ENCODE measurements at places on chromosomes 7 and 10.

GRCh38 chr7:46414946-46415345 is 493.9 kb upstream of the IGFBP3 start:
- DNase-seq = no peak

DNA sequence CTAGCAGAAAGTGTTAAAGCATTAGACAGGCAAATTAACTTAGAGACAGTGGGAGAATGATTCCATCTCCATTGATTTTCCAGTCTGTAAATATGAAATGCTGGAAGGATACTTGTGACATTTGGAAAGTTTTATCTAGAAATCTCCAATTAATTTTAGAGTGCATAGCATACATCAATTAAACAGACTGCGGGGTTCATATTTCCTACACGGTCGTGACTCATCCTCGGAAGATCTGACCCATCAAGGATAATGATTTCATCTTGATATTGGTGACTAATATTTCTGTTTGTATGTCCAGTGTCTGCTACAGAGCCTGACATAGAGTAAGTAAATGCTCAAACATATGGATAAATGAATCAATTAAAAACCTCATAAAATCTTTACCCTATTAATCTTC is 474.9 kb downstream of the KCNMA1 start:
- DNase-seq = no peak

- no peak for DNase-seq
Measured at GRCh38 chr7:28440055-28440601, 27.8 kb downstream of the CREB5 start.

DNA sequence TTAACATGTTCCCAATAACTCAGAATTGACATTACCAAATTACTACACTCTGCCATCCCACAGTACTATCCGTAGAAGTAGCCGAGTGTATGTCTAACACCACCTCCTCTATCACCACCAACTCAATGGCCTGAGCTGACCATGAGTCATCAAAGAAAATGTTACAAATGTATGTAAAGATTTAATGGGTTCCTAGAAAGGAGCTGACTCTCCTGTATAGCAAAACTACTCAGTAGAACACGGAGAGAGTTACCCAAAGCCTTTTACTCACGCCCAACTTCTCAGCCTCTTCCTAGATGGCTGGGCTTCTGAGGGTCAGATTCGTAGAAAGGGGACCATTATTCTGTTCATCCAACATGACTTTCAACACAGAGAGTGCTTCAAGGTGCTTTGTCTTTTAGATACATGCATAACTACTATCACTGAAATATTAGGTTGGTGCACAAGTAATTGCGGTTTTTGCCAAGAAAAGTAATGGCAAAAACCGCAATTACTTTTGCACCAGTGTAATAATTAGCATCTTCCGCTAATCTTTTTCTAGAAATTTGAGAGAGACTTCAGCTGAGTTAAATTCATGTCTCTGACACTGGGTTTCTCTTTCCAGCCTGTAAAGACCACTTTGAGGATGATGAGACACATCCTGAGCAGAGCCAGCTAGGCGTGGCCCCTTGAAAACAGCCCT is 24.0 kb upstream of the NANOS1 start:
- peak; percentile 1 for DNase-seq

DNA sequence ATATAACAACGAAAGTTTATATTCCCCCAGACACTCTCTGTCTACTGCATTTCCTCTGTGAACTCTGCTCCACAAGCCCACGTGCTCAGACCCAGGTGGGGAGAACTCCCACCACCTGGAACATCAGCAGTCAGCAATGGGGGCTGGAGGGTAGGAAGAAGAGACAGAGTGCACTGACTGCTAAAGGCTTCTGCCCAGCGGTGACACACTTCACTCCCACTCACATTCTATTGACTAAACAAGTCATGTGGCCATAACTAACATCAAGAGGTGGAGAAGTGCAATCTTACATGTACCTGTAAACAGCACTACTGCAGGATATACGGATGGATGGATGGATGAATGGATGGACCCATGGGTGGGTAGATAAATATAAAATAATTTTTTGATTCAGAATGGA is 122.2 kb downstream of the MPP7 start:
- DNase-seq = no peak

DNA sequence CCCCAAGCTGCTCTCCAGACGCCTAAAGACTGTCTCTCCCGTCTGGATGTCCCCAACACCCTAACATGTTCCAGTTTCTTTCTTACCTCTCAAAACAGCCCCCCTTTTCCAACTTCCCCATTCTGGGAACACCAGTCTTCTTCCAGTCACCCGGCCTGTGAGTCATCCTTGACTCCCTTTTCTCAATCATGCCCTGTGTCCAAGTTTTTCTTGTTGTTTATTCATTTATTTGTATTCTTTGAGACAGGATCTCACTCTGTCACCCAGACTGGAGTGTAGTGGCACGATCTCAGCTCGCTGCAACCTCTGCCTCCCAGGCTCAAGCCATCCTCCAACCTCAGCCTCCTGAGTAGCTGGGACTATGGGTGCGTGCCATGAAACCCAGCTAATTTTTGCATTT is 15.6 kb downstream of the SNX10 start:
- no peak for DNase-seq

- DNase-seq = no peak
Measured at GRCh38 chr7:117319181-117319580, 3.7 kb downstream of the WNT2 start.

- no peak for DNase-seq
Measured at GRCh38 chr7:2830609-2831376, 13.3 kb downstream of the GNA12 start.

GRCh38 chr7:120110169-120110568 is 162.8 kb upstream of the KCND2 start:
- no peak for DNase-seq

- DNase-seq = no peak
Measured at GRCh38 chr7:150568714-150569113, 1.5 kb downstream of the GIMAP4 start.

GRCh38 chr10:58856508-58857240 is 319.8 kb upstream of the PHYHIPL start:
- DNase-seq = no peak

- DNase-seq = no peak
Measured at GRCh38 chr7:35261476-35262285, 7.8 kb upstream of the TBX20 start.

DNA sequence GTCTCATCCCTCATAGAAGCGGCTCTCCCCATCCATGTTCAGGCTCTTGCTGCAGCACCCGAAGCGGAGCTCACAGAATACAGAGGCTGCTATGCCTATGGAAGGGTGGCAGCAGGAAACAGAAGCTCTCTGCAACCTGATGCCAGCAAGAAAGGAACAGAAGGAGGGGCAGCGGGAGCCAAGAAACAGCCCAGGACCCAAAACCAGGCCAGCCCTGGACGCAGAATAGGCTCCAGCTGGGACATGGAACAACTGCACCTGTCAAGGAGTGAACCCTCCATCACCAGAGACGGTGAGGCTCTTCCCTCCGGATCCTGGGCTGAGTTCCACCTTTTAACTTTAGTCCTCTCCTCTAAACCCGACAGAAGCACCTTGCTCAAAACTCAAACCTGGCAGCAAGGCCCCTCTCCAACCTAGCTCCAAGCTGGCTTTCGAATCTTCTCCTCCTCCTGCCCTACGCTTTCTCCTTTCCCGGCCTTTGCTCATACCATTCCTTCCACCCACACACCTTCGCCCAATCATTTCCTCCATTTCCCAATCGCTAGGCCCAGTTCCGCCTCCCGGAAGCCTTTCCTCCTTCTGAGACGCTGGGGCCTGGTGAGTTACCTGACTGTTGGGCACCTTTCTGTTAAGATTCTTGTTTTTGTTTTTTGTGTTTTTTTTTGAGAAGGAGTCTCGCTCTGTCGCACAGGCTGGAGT is 122.8 kb upstream of the ZNF92 start:
- DNase-seq = no peak

GRCh38 chr7:3162289-3162688 is 118.6 kb upstream of the CARD11 start:
- peak; percentile 14 for DNase-seq

- DNase-seq = no peak
Measured at GRCh38 chr7:111301891-111302290, 211.0 kb downstream of the LRRN3 start.

DNA sequence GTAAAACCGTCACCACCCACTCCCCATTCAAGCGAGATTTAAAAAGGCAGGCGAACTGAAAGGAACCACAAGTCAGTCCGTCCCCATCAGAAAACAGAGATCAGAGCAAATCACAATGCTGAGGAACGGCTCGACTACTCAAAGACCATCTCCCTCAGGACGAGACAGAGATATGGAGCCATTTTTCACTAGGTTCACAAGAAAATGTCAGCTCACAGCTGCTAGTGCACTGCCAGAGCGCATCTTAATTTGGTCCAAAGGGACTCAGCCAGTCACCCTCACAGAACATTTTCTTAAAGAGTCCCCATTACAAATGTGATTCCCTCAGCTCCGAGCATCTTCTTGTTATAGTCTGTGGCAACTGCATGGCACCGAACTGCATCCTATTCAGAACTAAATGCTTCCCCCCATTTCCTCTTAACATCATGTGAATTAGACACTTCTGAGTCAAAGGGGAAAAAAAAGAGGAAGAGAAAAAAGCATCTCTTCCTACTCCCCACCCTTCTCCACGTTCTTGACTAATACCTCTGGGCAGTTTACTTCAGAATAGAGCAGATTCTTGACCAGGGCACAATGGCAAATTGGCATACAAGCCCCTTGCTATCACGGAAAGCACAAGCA is 683.9 kb downstream of the MAGI2 start:
- no peak for DNase-seq

- DNase-seq = no peak
Measured at GRCh38 chr10:127920306-127921074, 13.6 kb downstream of the PTPRE start.

- DNase-seq = no peak
Measured at GRCh38 chr10:93267521-93267920, 193.8 kb downstream of the CYP26A1 start.

GRCh38 chr7:40199076-40199802 is 64.4 kb downstream of the SUGCT start:
- DNase-seq = no peak

DNA sequence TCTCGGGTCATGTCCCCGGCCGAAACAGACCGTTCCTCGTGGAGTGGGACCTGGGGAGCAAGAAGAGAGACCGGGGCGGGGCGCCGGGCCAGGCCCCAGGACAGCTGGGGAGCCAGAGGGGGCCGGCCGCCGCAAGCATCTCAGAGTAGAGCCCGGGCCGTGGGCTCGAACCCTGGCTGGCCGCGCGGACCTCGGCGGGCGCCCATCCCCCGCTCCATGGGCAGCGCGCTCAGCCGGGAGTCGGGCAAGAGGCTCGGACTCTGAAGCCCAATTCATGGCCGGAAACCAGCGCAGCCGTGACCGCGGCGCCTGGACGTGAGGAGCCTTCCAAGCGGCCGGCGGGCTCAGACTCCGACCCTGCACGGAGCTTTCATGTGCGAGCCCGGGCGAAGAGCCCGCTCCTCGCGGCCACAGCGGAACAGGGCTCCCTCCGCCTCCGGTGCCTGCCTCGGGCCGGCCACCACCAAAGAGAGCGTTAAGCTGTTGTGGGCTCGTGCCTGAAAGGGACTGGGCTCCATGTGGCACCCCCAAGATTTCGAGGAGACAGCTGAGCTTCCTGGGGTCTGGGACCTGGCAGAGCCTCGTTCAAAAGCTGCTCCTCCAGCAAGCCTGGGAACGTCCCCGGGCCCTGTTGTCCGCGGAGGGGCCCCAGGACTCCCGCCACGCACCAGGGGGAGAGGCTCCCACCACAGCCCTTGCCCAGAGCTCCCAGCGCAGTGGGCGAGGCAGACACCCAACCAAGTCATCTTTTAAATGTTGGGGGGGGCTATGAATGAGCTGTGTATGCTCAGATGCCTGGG is 757 bp upstream of the GRID1 start:
- DNase-seq = no peak

GRCh38 chr7:114409750-114410149 is 4.9 kb upstream of the FOXP2 start:
- DNase-seq = no peak

- DNase-seq = no peak
Measured at GRCh38 chr10:34721208-34721840, 93.8 kb downstream of the PARD3 start.

DNA sequence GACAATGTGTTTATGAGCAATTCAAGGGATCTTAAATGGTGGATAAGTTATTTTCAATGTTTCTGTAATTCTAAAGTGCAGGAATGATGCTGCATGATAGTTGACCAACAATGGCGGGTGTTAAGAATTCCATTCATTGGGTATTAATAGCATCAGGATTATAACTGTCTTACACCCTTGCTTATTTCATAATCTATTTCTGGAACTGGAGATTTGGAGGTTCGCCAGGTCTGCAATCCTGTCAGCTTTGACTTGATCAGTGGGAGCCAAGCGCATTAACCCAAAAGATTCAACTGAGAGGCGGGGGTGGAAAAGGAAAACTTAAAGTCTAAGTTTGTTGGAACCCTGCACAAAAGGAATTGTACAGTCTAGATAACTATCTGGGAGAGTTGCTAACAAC is 114.9 kb upstream of the ZEB1 start:
- DNase-seq = no peak

- DNase-seq = no peak
Measured at GRCh38 chr10:110103921-110104461, 96.2 kb downstream of the ADD3 start.

DNA sequence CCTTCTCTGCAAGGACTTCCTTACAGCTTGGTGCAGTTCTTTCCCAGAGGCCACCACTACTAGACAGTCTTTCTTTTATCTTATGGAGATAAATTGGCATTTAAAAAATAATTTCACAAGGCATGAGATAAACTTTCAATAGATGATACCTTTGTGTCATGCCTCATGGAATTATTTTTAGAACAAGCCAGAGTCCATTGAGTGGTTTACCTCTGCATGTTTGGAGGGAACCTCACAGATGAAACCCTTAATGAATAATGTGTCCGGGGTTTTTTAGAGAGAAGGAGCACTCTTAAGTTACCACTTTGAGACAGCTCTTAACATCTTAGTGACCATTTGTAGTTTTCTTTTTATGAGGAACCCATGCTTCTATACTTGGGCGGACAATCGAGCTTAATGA is 17.2 kb downstream of the NODAL start:
- no peak for DNase-seq

- no peak for DNase-seq
Measured at GRCh38 chr10:78038105-78038504, 4.4 kb downstream of the RPS24 start.

DNA sequence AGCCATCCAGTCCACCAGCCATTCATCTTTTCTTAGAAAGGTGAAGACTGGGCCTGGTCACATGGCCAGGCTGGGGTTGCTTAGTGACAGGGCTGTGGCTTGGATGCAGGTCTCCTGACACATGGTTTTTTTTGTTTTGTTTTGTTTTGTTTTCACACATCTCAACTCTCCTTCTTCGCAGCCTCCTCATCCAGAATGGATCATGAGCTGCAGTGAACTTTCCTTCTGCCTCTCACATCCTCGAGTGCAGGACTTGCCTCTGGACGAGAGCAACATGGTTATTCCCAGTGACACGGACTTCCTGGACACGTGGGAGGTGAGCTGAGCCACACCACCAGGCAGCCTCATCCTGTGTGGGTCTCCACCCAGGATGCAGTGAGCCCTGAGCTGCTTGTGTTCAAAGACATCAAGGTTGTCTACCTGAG is 9.5 kb downstream of the AKR1E2 start:
- no peak for DNase-seq
